ENCODE measurements at places on chromosomes 4 and X. TPM values are rescaled to one million over a fixed set of nuclear protein-coding genes. Genes with fewer than 3 reads are reported as not detected.
A peak's percentile ranks its signal among the peaks of the same experiment; 100 is the strongest.

- H3K4me1 ChIP-seq, result peaks cover 13% of the 10 kb centered on the region
- no peak overlapping the region for H3K4me3 ChIP-seq
- H3K27ac ChIP-seq, result no peak overlapping the region
Observed at GRCh38 chrX:69036674-69037573, 128.3 kb downstream of the PJA1 start.

Gene CFAP47
- not detected for total RNA-seq

- no peak for DNase-seq
- H3K27ac ChIP-seq, result no peak overlapping the region
- H3K36me3 ChIP-seq, result no peaks in the 10 kb centered on the region
- H3K4me1 ChIP-seq, result no peaks in the 10 kb centered on the region
- H3K4me3 ChIP-seq, result no peak overlapping the region
Observed at GRCh38 chr4:102120846-102121245, 224.4 kb downstream of the SLC39A8 start.

DNA sequence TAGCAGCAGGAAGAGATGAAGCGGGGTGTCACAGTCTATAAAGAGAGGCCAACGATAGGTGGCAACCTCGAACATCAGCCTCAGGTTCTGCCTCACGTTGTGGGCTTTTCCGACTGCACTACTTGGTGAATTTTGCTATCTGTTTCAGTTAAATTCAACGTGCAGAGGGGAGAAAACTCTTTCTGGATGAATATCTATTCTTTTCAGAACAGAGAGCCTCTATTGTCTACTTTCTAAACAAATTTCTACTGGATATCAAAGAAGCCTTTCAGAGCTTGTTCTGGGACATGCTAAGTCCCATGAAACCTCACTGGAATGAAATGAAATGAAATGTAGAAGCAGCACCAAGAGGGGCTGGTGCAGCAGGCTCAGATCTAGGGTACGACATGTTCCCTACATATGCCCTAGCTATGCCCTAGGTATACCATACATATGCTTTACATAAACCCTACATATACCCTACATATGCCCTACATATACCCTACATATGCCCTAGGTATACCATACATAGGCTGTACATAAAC, 116.5 kb upstream of the TRIM2 start:
- peaks cover 12% of the 10 kb centered on the region for H3K4me1 ChIP-seq
- DNase-seq, result no peak
- H3K27ac ChIP-seq, result no peak overlapping the region
- no peaks in the 10 kb centered on the region for H3K27me3 ChIP-seq
- H3K4me3 ChIP-seq, result no peak overlapping the region

- H3K4me3 ChIP-seq, result no peak overlapping the region
- H3K4me1 ChIP-seq, result no peaks in the 10 kb centered on the region
- no peaks in the 10 kb centered on the region for H3K36me3 ChIP-seq
- H3K27me3 ChIP-seq, result no peaks in the 10 kb centered on the region
- DNase-seq, result no peak
- no peak overlapping the region for H3K27ac ChIP-seq
Observed at GRCh38 chr4:52014903-52015302, 5.3 kb downstream of the LRRC66 start.

- H3K4me3 ChIP-seq, result no peak overlapping the region
- H3K27ac ChIP-seq, result no peak overlapping the region
- no peak for DNase-seq
- H3K36me3 ChIP-seq, result no peaks in the 10 kb centered on the region
- no peaks in the 10 kb centered on the region for H3K4me1 ChIP-seq
- no peaks in the 10 kb centered on the region for H3K27me3 ChIP-seq
Observed at GRCh38 chrX:155134255-155134654, 62.9 kb downstream of the BRCC3 start.

- no peaks in the 10 kb centered on the region for H3K36me3 ChIP-seq
- no peaks in the 10 kb centered on the region for H3K27me3 ChIP-seq
- no peak overlapping the region for H3K4me3 ChIP-seq
- no peak for DNase-seq
Observed at GRCh38 chr4:123597586-123597985, 201.0 kb downstream of the SPRY1 start.

GRCh38 chr4:128347930-128348660, 60.5 kb upstream of the PGRMC2 start:
- DNase-seq, result no peak
- H3K36me3 ChIP-seq, result no peaks in the 10 kb centered on the region

Gene IDS
- 169 TPM for total RNA-seq

Gene SLC34A2
- not detected for total RNA-seq

Gene MAOA
- total RNA-seq, result 5.0 TPM

DNA sequence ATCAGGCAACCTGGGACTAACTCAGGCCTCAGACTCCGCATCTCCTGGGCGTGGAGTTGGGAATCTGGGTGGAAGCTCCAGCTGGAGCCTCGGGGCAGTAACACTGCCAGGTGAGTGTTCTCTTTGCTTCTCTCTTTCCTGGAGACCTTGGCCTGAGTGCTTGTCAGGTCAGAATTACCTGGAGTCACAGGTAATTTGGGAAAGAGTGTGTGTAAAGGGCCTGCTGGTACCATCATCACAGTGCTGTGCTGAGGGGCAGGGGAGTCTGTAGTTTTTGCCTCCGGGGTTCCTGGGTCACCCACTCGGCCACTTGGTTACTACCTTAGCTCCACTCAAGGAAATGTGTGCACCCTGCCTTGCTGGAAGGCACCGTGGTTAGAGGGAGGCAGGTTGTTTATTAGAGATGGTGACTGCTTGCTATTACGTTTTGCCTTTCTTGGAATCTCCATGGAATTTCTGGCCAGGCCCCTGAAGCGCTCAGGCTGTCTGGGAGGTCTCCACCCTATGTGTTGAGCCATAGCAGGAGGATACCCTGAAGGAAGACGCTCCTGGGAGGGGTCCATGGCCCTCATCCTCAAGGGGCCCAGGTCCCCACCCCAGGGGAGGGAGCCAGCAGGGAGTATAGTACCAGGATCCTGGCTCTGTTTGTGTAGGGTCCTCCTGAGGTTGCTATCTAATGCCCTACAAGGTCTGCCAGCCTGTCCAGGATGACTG, 2.9 kb downstream of the GPR78 start:
- no peak overlapping the region for H3K4me3 ChIP-seq
- H3K4me1 ChIP-seq, result no peaks in the 10 kb centered on the region
- no peak for DNase-seq
- no peak overlapping the region for H3K27ac ChIP-seq
- H3K36me3 ChIP-seq, result no peaks in the 10 kb centered on the region

Gene PGAM4
- total RNA-seq, result not detected

- H3K4me1 ChIP-seq, result no peaks in the 10 kb centered on the region
- H3K27me3 ChIP-seq, result no peaks in the 10 kb centered on the region
- H3K27ac ChIP-seq, result no peak overlapping the region
- H3K36me3 ChIP-seq, result no peaks in the 10 kb centered on the region
Observed at GRCh38 chr4:153790962-153791551, 2.2 kb upstream of the SFRP2 start.

DNA sequence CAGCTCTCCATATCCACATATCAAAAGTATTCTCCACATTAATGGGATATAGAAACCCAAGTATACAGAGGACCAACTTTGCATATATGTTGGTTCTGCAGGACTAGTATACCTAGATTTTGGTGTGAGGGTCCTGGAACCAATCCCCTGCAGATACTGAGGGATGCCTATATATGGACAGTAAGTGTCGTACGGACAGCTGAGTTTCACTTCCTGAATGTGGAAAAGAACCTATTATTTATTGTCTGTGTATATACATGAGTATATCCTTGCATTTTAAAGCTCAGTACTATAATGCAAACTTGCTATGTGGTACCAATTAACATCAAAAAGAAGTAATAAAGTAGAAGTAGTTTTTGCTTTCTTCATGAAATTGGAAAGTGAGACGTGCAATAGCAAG, 101.9 kb downstream of the FBXW7 start:
- H3K27me3 ChIP-seq, result no peaks in the 10 kb centered on the region
- DNase-seq, result no peak
- no peak overlapping the region for H3K4me3 ChIP-seq
- peaks cover 13% of the 10 kb centered on the region for H3K4me1 ChIP-seq
- H3K36me3 ChIP-seq, result no peaks in the 10 kb centered on the region
- H3K27ac ChIP-seq, result no peak overlapping the region

DNA sequence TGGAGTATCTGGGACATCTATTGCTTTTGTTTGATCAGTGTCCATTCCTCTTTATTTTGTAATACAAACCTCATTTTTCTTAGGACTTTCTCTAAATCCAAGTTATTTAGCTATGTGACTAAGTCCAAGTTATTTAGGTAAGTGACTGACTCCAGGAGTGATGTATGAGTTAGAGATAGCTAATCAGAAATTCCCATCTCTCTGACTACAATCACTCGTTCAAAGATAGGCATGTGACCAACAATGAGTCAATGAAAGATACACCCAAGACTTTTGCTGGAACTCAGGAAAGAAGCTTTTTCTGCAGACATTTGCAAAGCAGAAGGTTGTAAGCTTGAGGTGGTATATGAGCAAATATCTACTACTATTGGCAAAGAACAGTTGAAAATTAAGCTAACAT, 72.5 kb upstream of the KCNIP4 start:
- no peaks in the 10 kb centered on the region for H3K4me1 ChIP-seq
- H3K27ac ChIP-seq, result no peak overlapping the region
- H3K36me3 ChIP-seq, result no peaks in the 10 kb centered on the region
- H3K27me3 ChIP-seq, result no peaks in the 10 kb centered on the region

GRCh38 chr4:140764785-140765392, 8.7 kb upstream of the TBC1D9 start:
- H3K27ac ChIP-seq, result no peak overlapping the region
- no peaks in the 10 kb centered on the region for H3K36me3 ChIP-seq
- no peaks in the 10 kb centered on the region for H3K27me3 ChIP-seq
- no peak overlapping the region for H3K4me3 ChIP-seq

DNA sequence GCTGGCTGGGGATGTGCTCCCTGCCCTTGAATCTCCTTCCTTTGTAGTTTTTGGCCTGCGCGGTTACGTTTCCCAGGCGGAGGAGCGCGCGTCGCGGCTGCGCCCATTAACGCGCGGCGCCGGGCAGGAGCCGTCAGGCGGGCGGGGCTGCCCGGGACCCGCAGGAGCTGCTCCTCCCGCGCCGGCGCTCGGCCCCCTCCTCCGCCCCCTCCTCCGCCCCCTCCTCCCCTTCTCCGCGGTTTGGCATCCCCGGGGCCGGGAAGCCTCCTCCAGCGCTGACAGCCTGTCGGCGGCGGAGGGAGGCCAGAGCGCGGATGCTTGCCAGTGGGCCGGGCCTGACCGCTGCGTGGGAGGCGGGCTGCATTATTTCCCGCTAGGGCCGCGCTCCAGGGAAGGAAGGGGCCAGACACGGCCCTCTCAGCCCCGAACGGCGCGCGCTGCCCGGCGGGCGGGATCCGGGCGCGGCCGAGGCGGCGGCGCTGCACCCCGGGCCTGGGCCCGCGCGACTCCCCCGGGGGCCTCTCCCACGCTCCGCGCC, at the start of gene DCLK2:
TSS of gene DCLK2 (plus strand) at position 405 of the 538 bp plus-strand sequence. CDS start 583 bp downstream, outside the sequence.
- 0 out of 2 replicates have a peak, but pooled peaks cover 10% of the 10 kb centered on the region for H3K27me3 ChIP-seq
- peaks cover 3% of the 10 kb centered on the region for H3K4me1 ChIP-seq
- no peaks in the 10 kb centered on the region for H3K36me3 ChIP-seq

DNA sequence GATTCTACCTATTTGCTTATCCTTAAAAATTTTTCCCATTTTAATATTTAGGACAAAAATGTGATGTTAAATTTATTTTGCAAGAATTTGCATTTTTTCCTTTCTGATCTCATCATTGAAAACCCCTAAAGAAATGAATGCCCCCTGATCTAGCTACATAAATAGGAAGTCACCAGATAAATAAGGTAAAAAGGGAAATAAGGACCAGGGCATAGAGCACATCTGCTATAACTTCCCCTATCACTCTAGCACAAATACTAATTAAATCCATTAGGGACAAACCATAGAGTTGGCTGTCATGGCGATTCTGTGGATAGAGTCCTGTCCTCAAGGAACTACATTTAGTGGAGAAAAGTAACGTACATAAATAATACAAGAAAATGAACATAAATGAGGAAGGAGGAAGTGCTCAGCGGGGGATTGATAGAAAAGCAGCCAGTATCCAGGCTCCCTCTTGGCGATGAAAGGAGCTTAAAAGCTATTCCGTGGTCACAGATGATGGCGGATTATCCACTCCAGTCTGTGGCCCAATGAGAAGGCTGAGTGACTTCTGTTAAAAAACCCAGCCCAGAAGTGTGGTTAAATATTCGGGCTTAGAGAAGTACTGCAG, 76.9 kb upstream of the RPL34 start:
- no peak for DNase-seq
- no peak overlapping the region for H3K4me3 ChIP-seq

Gene CABS1
- not detected for total RNA-seq

- DNase-seq, result no peak
- peak overlapping the region; percentile 94 for H3K27ac ChIP-seq
- peak overlapping the region; percentile 80 for H3K4me3 ChIP-seq
- H3K27me3 ChIP-seq, result no peaks in the 10 kb centered on the region
- no peaks in the 10 kb centered on the region for H3K36me3 ChIP-seq
- H3K4me1 ChIP-seq, result peaks cover 34% of the 10 kb centered on the region
Observed at GRCh38 chr4:102868153-102868780, 525 bp upstream of the CISD2 start.

Gene GSX2
- not detected for total RNA-seq

Gene MAGEA2
- 18.7 TPM for total RNA-seq

- no peak overlapping the region for H3K27ac ChIP-seq
- no peaks in the 10 kb centered on the region for H3K4me1 ChIP-seq
- no peaks in the 10 kb centered on the region for H3K36me3 ChIP-seq
- H3K27me3 ChIP-seq, result no peaks in the 10 kb centered on the region
- DNase-seq, result no peak
- H3K4me3 ChIP-seq, result no peak overlapping the region
Observed at GRCh38 chr4:107600436-107600835, 119.6 kb downstream of the PAPSS1 start.

DNA sequence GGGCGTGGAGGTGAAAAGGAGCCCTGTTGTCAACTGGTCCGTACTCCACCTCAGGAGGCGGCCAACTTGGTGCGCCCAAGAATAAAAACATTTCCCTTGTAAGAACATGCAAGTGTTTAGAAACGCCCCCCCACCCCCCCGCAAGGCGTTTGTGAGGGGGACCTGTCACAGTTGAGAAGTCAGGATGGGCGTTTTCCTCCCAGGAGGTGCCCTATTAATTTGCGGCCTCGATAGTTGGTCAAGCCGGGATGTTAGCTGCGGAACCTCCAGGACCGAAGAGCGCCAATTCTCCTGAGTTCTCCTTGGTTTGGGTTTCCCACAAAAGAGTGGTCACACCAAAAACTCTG, 651 bp upstream of the SAP30 start:
- H3K4me3 ChIP-seq, result peak overlapping the region; percentile 82
- no peaks in the 10 kb centered on the region for H3K27me3 ChIP-seq
- peak overlapping the region; percentile 59 for H3K27ac ChIP-seq
- DNase-seq, result no peak
- H3K4me1 ChIP-seq, result no peaks in the 10 kb centered on the region
- no peaks in the 10 kb centered on the region for H3K36me3 ChIP-seq

Gene UGT2B15
- total RNA-seq, result not detected

Gene HTN3
- not detected for total RNA-seq

Gene RTL3
- total RNA-seq, result not detected

DNA sequence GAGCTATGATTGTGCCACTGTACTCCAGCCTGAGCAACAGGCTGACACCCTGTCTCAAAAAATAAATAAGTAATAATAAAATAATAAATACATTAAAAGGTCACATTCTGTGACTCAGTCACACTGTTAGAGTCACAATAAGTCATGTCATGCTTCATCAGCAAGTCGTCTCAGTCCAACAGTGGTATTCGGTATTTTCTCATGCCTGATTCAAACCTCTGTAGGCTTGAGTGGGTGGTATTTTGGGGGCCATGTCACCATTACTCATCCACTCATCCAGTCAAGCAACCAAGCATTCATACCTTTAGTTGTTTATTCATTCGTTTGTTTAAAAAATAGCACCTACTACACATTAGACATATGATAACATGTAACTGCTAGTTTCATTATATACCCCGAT, 46.9 kb downstream of the SUPT20HL2 start:
- no peaks in the 10 kb centered on the region for H3K27me3 ChIP-seq
- H3K4me1 ChIP-seq, result no peaks in the 10 kb centered on the region
- DNase-seq, result no peak
- H3K4me3 ChIP-seq, result no peak overlapping the region
